MCF 10A (cell line): ENCODE measurements at places on chromosomes 12 and 14. TPM values are rescaled to one million over a fixed set of nuclear protein-coding genes. Genes with fewer than 3 reads are reported as not detected.

GSC gene
- not detected in 2 replicates for total RNA-seq

RPS6KL1 gene
- total RNA-seq = 8.8 and 12.3 TPM in 2 replicates

RNASE7 gene
- 10.9 and 11.8 TPM in 2 replicates for total RNA-seq

HOXC12 gene
- total RNA-seq = not detected in 2 replicates

PGF gene
- 1.3 and 2.1 TPM in 2 replicates for total RNA-seq

SDR9C7 gene
- total RNA-seq = not detected in 2 replicates

NFE2 gene
- total RNA-seq = 0.40 and 0.64 TPM in 2 replicates

CCDC175 gene
- not detected in 2 replicates for total RNA-seq

FAM181A gene
- not detected in 2 replicates for total RNA-seq

KIF26A gene
- total RNA-seq = 0.26 and 0.39 TPM in 2 replicates

SRRM4 gene
- total RNA-seq = not detected in 2 replicates

ENDOU gene
- not detected in 2 replicates for total RNA-seq

M6PR gene
- total RNA-seq = 130 and 159 TPM in 2 replicates

MYL2 gene
- not detected in 2 replicates for total RNA-seq

RFX4 gene
- not detected in 2 replicates for total RNA-seq

ITPK1 gene
- 84.7 and 133 TPM in 2 replicates for total RNA-seq

YARS2 gene
- total RNA-seq = 27.2 and 30.1 TPM in 2 replicates

LMO3 gene
- total RNA-seq = not detected in 2 replicates

PMEL gene
- total RNA-seq = 0.59 TPM in 1 of 2 replicates, not detected in the other

HOTAIR gene
- total RNA-seq = 1.5 and 2.0 TPM in 2 replicates

GZMH gene
- total RNA-seq = not detected in 2 replicates

SLC2A14 gene
- not detected in 2 replicates for total RNA-seq

C12orf60 gene
- 2.2 and 2.6 TPM in 2 replicates for total RNA-seq
